ENCODE measurements at places on chromosomes 2 and 18. TPM values are rescaled to one million over a fixed set of nuclear protein-coding genes. Genes with fewer than 3 reads are reported as not detected.
A peak's percentile ranks its signal among the peaks of the same experiment; 100 is the strongest.

DNA sequence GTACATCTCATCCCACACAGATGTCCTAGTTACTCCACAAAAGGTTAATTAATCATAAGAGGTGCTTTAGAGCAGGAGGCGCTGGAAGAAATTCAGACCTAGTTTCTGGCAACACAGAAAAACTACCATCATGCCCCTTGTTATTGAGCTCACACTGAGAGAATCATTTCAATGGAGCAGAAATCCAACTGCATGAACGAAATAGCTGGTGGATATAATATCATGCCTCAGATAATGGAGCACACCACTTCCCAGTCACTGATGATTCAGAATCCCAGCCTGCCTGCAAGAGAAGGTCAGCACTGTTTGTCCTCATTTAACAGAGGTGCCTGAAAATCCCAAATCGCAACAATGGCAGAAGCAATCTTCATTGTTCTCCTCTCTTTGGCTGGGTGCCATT is 125.8 kb upstream of the CREB1 start:
- no peak for DNase-seq

- no peak for DNase-seq
These were observed 217.8 kb upstream of the ARL4C start for GRCh38 chr2:234714711-234715110.

DNA sequence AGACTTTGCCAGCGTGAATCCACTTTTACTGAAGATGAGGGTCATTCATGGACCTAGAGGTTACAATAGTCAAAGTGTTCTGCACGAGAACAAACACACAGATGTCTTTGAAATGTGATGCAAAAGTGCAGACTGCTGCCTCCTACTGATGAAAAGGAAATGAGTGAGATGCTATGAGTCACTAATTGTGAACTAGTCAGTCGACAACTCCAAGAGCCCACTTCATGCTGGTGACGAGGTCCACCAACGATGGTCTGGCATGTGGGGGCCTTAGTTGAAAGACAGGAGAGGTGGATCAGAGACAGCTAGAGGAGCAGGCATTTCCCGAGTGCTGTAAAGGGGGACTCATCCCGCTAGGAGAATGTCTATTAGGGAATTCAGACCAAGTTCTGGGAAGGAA is 17.1 kb upstream of the ZNF236 start:
- peak; percentile 76 for DNase-seq

- DNase-seq: no peak
These were observed 72.3 kb downstream of the MDH1 start for GRCh38 chr2:63661076-63661475.

- peak; percentile 22 for DNase-seq
These were observed 112.1 kb downstream of the DTNB start for GRCh38 chr2:25561136-25561850.

- DNase-seq: no peak
These were observed 15.7 kb upstream of the CDH7 start for GRCh38 chr18:65735155-65735554.

GRCh38 chr2:156001851-156002250 is 330.7 kb downstream of the NR4A2 start:
- DNase-seq: no peak

GRCh38 chr2:120406566-120406965 is 60.6 kb downstream of the INHBB start:
- DNase-seq: no peak

DNA sequence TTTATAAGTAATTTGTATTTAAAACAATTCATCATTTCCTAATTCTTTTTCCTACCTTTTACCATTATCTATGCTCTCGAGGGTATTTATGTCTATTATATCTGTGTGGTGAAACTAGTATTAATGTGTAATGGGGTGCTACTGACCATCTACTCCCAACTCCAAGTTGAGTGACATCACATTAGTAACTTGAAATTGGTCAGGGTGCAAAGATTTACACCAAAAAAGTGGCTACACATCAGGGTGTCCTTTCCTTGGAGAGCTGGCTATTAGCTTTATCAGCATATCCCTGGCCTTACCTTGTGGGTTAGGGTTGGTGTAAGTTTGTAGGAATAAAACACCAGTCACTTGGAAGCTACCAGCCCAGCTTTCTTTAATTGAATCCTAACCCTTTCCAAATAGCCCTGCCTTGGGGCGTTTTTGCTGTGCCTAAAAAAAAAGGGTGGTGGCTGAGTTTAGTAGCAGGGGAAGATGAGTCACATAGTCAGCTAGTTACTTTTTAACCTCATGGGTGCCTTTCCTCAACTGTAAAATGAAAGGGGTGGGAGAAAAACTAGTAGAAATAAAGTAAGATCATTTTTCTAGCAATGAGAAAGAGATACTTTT is 14.0 kb downstream of the ANXA4 start:
- peak; percentile 89 for DNase-seq

DNA sequence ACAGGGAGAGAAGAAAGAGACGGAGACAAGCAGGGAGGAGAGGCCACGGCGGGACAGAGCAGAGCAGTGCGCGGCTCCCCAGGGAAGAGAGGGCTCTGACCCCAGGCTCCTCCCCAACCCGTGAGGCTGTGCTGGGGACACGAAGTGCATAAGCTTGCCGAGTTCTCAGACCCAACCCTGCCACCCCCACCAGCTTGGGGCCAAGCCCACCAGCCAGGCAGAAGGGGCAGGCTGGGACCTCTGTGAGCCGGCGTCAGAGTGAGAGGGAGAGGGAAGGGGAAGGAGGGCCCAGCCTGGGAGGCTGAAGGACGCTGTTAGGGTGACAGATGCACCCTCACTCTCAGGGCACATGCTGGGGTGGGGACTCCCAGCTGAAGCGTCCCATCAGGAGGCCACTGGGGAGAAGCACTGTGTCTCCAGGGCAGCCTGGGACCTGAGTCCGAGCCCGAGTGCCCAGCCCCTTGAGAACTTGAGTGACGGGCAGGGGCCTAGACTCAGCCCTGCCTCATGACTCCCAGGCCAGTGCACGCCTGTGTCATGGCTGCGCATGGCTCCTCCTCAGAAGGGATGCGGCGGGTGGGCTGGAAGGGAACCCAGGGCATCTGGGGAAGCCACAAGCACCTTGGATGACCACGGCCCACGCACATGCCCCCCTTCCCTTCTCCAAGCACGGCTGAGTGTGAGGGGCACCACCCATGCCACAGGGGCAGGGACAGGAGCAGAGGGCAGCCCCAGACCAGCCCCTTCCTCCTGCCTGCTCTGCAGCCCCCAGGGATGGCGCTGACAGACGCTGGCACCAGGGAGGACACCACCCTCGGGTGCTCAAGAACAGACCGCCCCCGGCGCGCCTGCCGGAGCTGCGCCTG is 31.0 kb downstream of the MTERF4 start:
- no peak for DNase-seq

DNA sequence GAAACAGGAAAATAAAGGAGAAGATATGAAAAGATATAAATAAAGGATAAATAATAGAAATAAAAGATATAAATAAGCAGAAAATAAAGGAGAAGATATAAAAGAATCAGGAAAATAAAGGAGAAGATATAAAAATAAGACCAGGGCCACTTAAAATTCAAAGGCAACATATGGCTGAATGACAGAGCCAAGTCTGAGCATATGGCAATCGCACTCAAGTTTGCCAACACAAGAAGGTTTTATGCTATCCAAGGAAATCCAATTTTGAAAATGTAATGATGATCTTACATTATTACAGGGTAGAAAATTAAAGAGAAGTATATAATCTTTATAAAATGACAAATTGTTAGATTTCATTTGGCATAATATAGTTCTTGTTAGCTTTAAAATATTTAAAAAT is 33.6 kb downstream of the USP40 start:
- no peak for DNase-seq

GRCh38 chr18:45049578-45050319 is 369.1 kb downstream of the SETBP1 start:
- DNase-seq: no peak

- no peak for DNase-seq
These were observed 17.5 kb downstream of the YWHAQ start for GRCh38 chr2:9613291-9613690.

DNA sequence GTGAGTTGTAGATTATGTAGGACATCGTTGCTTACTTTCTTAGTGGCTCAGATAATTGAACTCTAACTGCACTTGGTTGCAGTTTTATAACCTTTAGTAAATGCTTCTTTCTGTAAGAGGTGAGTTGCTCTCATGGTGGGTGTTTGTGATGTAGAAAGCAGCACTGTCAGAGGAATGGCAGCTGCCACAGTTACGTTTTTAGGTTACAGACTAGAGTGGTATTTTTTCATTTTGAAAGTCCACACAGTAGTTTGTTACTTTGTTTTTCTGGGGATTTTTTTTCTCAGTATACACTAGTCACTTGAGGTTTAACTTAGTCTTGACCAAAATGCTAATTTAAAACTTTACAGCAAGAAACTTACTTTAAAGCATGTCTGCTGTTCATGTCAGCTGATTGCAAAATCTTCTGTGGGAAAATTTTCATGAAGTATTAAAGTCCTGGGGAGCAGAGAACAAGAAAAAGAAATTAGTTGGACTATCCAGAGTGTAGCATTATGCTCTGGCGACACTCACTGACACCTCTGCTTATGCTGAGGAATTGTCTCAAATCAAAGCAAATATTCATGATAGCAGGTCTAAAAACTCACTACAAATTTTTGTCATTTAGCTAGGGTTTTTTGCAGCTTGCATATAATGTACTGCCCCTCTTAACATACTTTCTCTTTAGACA is 14.8 kb downstream of the AFTPH start:
- no peak for DNase-seq

DNA sequence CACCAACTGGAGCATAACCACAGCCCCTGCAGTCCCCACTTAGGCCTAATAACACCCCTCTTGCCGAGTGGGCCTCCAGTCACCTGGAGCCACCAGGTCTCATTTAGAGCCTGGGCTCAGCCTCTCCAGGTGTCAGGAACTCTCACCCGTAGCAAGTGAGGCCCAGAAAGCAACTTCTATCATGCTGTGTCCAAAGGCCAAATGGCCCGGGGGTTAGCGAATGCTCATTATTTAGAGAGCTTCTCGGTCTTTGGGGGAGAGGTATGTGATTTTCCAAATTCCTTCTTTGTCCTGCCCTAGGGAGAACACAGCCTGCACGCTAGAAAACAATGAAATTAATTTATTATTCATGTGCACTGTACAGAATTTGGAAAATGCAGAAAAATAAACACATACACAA is 109.9 kb upstream of the PTPRM start:
- DNase-seq: no peak

DNA sequence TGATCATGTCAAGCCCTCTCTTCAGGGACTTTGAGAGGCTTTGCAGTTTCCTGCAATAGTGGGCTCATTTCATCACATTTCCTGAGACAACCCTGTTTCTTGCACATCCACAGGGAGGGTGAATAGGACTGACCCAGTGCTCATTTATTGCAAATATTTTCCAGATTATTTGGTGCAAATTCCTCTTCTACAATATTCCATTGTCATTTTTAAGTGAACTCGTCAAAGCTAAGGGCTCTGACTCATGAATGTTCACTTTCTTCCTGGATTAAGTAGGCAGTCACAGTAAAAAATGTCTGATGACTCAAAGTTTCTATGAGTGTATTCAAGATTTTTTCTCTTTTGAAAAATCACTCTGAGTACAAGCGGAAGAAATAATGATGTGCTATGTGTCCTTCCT is 225.5 kb upstream of the GALNT5 start:
- peak; percentile 96 for DNase-seq

DNA sequence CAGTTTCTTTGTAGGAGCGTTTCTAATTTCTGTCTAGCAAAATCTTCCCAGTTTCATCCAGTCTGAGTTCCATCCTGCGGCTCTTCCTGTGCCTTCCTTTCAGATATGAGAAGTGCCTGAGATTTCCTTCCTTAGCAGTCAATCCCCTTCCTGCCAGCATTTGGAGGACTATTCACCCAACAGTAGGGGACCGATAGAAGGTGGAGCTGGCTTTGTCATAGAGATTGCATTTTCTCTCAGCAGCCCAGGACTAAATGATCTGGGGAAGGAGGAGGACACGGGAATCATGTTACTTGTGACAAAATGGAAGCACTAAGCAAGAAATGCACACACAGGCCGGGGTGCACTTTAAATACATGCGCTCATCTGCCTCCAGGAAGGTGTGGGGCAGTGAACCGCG is 5.6 kb upstream of the SMIM21 start:
- DNase-seq: no peak

GRCh38 chr2:44170311-44170717 is 1.6 kb downstream of the PPM1B start:
- DNase-seq: peak; percentile 40

DNA sequence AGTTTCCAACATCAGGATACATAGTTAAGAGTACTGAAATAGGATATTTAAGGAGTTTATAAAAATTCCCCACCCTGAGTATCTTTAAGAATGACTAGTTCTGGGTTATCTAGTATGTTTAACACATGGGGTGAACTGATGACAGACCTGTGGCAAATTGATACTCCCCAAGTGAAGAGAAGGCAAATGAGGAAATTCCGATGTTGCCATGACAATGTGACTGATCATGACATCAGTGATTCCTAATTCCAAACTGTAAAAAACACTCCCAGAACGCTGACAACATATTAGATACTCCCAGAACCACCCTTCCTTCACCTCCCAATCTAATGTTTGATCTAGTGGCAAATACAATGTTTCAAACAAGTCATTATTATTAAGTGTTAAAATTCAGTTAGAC is 77.6 kb downstream of the RBMS1 start:
- no peak for DNase-seq

DNA sequence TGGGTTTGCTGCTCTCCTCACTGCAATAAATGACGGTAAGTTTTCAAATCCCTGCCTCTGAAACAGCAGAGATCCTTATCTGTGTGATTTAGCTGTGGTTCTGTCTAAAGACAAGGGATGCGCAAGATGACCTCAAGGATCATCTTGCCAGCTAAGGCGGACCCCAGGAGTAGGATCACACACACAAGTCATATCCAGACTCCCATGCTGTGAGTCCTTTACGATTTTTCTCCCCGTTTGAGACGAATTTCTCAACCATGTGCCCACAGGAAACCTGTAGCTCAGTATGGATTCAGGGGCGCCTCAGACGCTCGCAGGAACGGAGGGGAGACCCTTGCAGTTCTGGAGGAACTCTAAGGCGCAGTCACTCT is 11.1 kb upstream of the DCTN1 start:
- DNase-seq: peak; percentile 22

DNA sequence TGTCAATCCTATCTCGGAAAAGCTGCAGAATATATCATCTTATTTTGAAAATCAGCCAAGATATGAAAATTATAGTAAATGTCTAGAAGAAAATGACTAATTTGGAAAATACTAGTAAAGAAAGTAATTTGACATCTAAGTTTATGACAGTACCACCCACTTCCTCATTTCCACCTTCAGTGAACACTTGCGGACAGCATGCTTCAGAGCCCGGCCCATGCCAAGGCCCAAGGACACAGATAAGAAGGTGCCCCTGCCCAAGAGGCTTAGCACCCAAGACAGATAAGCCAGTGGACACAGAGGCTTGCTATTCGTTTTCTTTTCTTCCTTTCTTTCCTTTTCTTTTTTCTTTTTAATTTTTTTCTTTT is 4.8 kb upstream of the KCNG2 start:
- no peak for DNase-seq

- DNase-seq: peak; percentile 67
These were observed 256.3 kb upstream of the PKDCC start for GRCh38 chr2:41791523-41791922.

HAT1 gene
- 54.0 TPM for total RNA-seq

LDLRAD4 gene
- 12.7 TPM for total RNA-seq

EN1 gene
- 0.21 TPM for total RNA-seq

TPGS2 gene
- 99.4 TPM for total RNA-seq

DSEL gene
- total RNA-seq: 1.4 TPM

SLC14A1 gene
- not detected for total RNA-seq

SULT1C3 gene
- total RNA-seq: not detected

DOCK10 gene
- total RNA-seq: 36.8 TPM

MGAT4A gene
- 16.3 TPM for total RNA-seq
